ENCODE measurements at places on chromosomes 6 and 20.

- DNase-seq: no peak
Observed at GRCh38 chr6:166566026-166567011, 20.2 kb downstream of the RAMACL start.

GRCh38 chr20:31494131-31494530 lies 19.0 kb downstream of the REM1 start:
- no peak for DNase-seq

DNA sequence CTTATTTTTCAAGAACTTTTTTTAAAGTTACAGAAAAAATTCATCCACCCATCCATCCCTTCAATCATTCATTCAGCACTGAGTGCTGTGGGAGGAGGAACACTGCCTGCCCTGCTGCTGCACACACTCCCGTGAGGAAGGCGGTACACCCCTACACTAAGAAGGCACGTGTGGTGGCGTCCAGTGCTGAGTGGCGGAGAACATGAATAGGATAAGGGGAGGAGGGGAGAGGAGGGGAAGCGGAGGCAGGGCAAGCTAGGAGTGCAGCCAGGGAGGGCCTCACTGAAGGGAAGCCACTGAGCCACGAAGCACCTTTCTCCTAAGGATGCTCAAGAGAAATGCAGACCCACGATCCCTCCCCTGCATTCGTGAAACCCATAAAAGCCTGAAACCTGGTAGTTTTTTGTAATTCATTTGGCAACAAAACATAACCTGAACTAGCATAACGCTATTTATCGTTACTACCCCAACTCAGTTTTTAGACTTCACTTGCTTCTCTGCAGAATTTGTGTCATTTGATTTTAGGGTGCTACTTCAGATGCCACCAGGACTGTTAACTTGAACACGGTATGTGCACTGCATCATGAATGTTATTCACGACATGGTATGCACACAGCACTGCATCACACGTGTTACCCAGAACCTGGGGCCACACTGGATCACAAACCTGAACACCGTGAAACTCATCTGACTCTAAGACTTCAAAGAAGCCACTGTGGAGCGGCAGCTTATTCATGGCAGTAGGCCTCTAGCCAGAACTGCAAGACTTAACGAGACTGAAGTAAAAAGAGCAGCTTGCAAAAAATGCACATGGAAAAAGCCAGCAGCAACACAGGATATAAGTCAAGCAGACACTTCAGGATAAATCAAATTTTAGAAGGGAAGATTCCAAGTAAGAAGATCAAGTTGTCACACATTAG lies 3.5 kb downstream of the RNASET2 start:
- DNase-seq: no peak

- DNase-seq: no peak
Observed at GRCh38 chr20:6007094-6007528, 46.7 kb downstream of the LRRN4 start.

DNA sequence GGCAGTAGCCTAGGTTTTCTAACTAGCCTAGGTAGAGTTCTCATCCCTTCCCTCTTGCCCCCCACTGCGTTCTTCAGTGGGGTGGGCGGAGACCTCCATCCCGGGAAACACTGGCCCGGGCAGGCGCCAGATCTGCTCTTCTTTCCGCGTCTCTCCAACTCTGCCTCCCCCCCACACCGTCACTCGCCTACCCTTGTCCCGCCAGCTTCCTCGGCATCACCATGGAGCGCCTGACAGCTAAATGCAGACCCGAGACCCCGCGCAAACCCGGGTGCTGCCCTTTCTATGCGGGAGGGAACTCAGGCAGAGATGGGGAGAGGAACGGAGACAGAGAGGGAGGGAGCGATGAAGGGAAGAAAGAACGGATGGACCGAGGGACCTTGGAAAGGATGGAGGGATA lies 1494.8 kb upstream of the DEFB115 start:
- DNase-seq: no peak

DNA sequence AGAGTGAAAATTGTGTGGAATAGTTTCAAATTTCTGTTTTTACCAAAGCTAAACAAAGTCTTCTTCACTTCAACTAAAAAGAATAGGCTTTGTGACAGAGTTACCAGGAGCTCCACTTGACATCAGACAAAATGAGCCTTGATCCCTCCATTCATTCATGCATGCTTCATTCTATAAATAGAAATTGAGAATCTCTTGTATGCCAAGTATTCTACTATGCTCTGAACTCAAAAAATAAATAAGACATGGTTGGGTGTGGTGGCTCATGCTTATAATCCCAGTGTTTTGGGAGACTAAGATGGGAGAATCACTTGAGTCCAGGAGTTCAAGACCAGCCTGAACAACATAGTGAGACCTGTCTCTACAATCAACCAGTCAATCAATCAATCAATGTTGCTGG lies 236.6 kb upstream of the FAM83B start:
- DNase-seq: no peak

DNA sequence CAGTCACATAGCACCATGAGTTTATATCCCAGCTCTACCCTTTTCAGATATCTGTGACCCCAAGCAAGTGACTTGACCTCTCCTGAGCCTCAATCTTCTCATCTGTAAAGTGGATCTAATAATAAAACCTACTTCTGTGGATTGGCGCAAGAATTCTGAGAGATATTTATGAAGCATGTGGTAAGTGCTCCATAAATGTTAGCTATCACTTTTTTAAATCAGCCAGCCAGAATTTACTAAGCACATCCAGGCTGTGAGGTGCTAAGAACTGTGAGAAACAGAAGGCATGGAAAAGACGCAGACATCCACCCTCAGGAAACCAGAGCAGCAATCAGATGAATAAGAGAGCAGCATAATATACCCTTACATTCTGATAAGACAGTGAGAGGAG lies 862 bp downstream of the C20orf96 start:
- DNase-seq: no peak

Data from activated T-helper 1 cell treated with anti-CD3 and anti-CD28 coated beads, Interleukin-12 subunit alpha, Interleukin-12 subunit beta, Interleukin-2, Interleukin-4 antibody, amounts not matched to agents 30 ng/mL and 10 ng/mL and 1 ng/mL, durations not matched to agents 14 hours and 24 hours and 36 hours (primary cell).